ENCODE measurements at places on chromosomes 7 and 10.

DNA sequence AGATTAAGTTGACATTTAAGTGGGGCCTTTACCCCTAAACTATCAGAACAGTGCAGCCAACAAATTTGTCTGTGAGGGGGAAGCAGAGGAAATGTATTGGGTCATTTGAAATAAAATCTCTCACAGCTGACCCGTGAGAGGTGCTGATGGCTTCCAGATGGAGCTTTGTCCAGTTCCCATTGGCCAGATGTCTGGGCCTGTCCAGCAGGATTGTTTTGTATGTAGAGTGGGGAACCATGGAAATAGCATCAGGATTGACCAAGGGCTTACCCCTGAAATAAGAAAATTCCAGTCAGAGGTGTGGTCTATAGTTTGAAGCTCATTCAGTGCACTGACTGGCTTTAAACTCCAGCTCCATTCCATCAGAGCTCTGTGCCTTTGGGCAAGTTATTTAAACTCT is 50.6 kb downstream of the INHBA start:
- no peak for DNase-seq

DNA sequence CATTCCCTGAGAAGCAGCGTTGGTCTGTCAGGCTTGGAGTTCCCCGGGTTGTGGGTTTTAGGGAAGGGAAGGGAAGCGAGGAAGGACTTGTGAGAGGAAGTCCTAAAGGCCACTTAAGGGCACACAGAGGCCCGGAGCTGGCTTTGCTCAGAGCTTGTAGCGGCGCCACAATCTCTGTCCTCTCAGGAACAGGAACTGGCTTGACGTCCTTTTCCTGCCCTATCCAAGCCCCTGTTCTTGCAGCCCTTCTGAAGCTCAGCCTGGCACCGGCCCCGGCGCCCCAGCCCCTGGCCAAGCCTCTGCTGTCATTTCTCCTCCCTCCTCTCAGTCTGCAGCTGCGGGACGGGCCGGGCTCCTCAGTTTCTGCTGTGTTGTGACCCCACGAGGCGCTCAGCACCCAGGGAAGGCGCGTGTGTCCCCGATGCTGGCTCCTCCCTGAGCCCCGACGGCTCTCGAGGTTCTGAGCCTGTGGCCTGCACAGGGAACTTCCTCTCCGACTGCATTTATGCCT is at the start of gene GIMAP8:
TSS of gene GIMAP8 (plus strand) at position 140 of the 511 bp plus-strand sequence. CDS start 16,069 bp downstream, outside the sequence.
- no peak for DNase-seq

DNA sequence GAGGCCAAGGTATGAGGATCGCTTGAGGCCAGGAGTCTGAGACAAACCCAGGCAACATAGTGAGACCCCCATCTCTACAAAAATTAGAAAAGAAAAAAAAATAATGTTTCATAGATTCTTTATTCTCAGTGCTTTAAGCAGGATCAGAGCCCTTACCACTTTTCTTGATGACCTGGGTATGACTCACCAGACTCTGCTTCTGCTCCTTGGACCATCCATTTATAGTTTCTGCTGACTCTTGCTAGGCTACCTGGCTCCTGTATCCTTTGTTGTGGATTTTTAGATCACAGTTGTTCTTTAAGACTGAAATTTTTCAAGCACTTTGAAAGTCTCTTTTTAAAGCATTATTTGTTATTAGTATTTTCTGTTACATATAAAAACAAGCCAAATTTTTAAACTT is 411.1 kb downstream of the GFRA1 start:
- no peak for DNase-seq

- DNase-seq = no peak
Observed at GRCh38 chr10:62390497-62391176, 16.5 kb downstream of the ZNF365 start.

- DNase-seq = no peak
Observed at GRCh38 chr10:125592897-125593296, 90.1 kb downstream of the TEX36 start.

GRCh38 chr7:105189859-105190492 is 176.0 kb downstream of the KMT2E start:
- DNase-seq = no peak

- DNase-seq = peak; percentile 34
Observed at GRCh38 chr10:77566236-77566635, 71.4 kb downstream of the KCNMA1 start.

DNA sequence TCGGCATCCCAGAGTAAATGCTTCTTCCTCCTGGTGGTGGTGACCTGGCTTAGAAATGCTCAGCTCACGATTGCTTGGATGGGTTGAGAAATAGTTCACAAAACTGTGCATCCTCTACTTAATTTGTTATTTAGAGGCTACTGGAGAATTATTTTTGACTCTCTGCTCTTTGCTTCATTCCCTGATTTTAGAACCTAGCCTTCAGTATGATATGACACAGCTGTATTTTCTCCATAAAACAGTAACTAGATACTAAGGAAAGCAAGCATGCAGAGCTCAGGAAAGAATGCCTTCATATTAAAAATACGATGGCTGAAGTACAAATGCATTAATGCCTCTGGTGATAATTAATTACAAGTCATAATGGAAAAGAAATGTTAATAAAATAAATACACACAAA is 602.0 kb upstream of the COBL start:
- DNase-seq = no peak

DNA sequence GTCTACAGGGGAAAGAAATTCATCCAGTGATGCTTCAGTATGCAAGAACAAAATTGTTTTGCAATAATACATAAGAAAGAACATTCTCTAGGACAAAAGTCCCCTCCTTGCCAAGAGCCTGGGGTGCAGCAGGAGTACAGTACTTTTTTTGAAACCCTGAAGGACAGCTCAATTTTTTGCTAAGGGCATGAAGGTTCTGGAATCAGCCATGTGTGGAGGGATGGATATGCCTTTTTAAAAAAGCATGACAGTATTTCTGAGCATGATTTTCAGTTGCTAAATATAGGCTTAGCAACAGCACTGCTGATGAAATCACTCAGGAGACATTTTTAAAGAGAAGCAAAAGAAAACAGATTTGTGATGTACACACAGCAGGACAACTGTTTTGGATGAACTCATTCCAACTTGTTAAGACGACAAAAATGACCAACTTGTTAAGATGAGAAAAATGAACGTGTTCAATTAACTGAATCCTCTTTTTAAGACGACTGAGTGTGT is 39.3 kb downstream of the HBP1 start:
- no peak for DNase-seq

- no peak for DNase-seq
Observed at GRCh38 chr7:8056439-8056838, 87.8 kb downstream of the GLCCI1 start.

DNA sequence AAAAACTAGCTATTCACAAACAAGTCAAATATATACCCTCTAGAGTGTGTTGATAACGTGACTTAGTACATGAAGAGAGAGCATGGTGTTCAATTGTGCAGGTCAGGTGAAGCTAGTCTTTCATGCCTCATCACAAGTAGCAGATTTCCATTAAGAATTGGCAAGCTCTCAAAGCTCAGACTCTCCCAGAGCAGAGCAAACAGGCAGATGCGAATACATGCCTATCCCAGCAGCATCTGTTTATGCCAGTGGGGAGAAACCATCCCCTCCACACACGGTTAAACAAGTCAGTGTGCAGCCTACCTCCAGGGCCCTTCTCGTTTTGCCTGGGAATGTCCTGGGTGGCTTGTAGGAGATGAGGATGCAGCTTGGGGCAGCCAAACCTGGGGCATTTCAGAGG is 532.5 kb upstream of the C7orf33 start:
- no peak for DNase-seq

GRCh38 chr7:135928136-135928535 is 49.0 kb downstream of the MTPN start:
- no peak for DNase-seq

DNA sequence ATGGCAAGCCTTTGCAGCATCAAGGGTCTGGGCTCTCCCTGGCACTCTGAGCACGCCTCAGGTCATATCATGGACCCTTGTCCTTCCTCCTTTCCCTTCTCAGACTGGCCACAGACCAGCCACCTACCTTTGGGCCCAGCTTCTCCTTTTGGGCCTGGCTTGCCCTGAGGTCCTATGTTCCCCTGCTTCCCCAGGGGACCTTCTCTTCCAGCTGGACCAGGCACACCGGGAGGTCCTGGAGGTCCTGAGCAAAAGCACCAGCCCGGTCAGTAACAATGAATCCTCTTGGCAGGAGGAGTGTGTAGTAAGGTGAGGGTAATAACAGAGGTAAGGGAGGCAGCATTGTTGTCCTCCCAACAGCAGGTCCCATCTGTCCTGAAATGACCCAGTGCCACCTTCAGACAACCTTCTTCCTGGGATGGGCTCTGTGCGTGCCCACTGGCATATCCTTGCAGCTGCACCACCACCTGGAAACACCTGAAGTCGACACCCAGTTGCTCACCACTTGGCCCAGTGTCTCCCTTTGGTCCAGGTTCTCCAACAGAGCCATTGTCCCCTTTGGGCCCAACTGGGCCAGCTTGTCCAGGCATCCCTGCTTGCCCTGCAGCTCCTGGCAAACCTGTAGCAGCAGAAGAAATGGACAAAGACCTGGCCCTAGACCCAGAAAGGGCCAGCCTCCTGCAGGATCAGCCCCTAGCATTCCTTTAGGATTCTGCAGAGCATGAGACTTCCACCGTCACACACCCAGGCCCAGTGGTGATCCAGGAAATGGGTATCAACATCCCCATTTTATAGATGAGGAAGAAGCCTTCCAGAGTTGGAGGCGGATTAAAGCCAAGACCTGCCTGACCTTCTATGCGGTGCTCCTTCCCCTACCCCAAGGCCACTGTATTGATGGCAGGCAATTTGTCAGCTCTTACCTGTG is 6.4 kb downstream of the SFTPD start:
- no peak for DNase-seq

DNA sequence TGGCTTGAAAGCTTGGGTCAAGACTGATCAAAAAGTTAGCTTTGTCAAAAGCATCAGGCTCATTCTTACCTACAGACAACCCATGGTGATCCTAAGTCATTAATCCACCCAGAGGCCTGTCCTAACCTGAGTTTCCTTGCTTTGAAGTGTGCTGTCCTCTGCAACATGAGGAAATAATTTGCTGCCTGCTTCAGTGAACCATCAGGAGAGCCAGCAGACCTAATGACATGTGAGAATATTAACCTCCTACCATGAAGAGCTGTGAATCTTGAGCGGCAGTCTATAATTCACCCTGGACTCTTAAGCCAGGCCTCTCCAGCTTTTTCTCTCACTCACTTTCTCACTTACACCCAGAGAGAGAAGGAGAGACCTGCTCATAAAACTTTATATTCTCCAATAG is 590.0 kb downstream of the LRMDA start:
- no peak for DNase-seq

Measured in eye (tissue), 1 donor.